ENCODE measurements at places on chromosomes 11 and 22. TPM values are rescaled to one million over a fixed set of nuclear protein-coding genes. Genes with fewer than 3 reads are reported as not detected.

DNA sequence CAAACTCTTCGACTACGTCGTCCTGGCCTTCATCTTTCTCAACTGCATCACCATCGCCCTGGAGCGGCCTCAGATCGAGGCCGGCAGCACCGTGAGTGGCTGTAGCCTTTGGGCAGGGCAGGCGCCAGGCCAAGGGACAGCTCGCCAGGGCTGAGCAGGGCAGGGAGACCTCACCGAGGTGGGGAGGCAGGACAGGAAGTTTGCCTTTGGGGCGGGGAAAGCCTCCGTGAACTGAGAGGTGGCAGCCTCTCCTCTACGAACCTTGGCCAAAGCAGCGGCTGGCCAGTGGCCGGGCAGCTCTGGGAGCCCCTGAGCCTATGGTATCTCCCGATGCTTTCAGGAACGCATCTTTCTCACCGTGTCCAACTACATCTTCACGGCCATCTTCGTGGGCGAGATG lies 93.2 kb downstream of the CACNA1I start:
- H3K4me1 ChIP-seq: no peaks in the 10 kb centered on the region
- DNase-seq: no peak
- H3K27me3 ChIP-seq: peaks cover 25% of the 10 kb centered on the region
- no peak overlapping the region for H3K27ac ChIP-seq

DNA sequence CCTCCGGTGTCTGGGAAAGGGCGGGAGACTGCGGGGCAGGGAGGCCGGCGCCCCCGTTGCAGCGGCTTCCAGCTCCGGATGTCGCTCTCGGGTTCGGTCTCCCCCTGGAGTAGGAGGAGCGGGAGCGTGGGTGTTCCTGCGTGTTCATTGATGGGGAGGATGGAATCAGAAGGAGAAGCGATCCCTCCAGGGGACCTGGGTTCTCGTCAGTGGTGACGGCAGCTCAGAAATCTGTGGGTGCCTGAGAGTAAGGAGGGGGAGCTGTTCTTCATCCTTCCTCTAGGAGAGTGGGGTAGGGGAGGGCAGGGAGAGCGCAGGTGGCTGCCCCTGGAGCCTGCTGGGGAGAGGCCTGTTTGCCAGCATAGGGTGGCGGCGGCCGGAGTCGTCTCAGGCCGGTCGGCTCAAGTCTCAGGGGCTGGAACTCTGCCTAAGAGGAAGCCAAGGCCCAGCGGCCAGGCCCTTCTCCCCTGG lies 1.1 kb downstream of the UBASH3B start:
- H3K4me1 ChIP-seq: peaks cover 17% of the 10 kb centered on the region
- no peaks in the 10 kb centered on the region for H3K27me3 ChIP-seq
- H3K36me3 ChIP-seq: no peaks in the 10 kb centered on the region
- H3K4me3 ChIP-seq: peak overlapping the region; percentile 62
- H3K27ac ChIP-seq: peak overlapping the region; percentile 83

- no peaks in the 10 kb centered on the region for H3K36me3 ChIP-seq
- H3K27me3 ChIP-seq: no peaks in the 10 kb centered on the region
- H3K4me1 ChIP-seq: no peaks in the 10 kb centered on the region
- no peak overlapping the region for H3K27ac ChIP-seq
These were observed 6.9 kb downstream of the OR52H1 start for GRCh38 chr11:5541427-5541826.

GRCh38 chr11:130979386-130979972 lies 63.2 kb upstream of the SNX19 start:
- no peaks in the 10 kb centered on the region for H3K27me3 ChIP-seq
- H3K4me1 ChIP-seq: no peaks in the 10 kb centered on the region
- no peak overlapping the region for H3K4me3 ChIP-seq
- no peak overlapping the region for H3K27ac ChIP-seq

- no peak for DNase-seq
- H3K4me3 ChIP-seq: no peak overlapping the region
- peaks cover 2% of the 10 kb centered on the region for H3K36me3 ChIP-seq
- H3K27me3 ChIP-seq: no peaks in the 10 kb centered on the region
- no peak overlapping the region for H3K27ac ChIP-seq
These were observed 40.3 kb upstream of the NFRKB start for GRCh38 chr11:129935723-129936122.

GRCh38 chr22:22720724-22721261 lies 76.4 kb downstream of the GGTLC2 start:
- H3K27me3 ChIP-seq: peaks cover 17% of the 10 kb centered on the region
- H3K36me3 ChIP-seq: no peaks in the 10 kb centered on the region

GRCh38 chr11:77669848-77670511 lies 32.4 kb upstream of the CLNS1A start:
- H3K27me3 ChIP-seq: no peaks in the 10 kb centered on the region
- peaks cover 3% of the 10 kb centered on the region for H3K4me1 ChIP-seq
- H3K4me3 ChIP-seq: no peak overlapping the region
- H3K27ac ChIP-seq: no peak overlapping the region
- DNase-seq: peak; percentile 19
- peaks cover 22% of the 10 kb centered on the region for H3K36me3 ChIP-seq

DNA sequence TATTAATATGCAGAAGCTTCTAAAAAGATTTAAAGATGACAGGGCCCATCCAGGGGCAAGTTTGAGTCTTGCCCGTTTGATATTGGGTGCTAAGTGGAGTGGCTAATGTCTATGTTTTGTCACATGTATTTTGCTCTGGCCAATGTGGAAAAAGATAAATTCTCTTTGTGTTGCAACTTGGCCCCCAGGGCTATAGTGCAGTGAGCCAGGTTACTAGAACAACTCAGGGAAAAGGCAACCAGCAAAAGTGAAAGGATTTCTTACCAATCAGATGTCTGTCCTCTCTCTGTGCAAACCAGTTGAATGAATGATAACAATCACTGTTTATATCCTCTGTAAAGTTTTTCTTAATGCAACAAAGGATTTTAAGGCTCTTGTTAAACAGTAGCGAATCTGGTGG lies 4.6 kb upstream of the CLNS1A start:
- no peaks in the 10 kb centered on the region for H3K36me3 ChIP-seq
- H3K27ac ChIP-seq: no peak overlapping the region
- no peak for DNase-seq
- H3K4me1 ChIP-seq: no peaks in the 10 kb centered on the region

DNA sequence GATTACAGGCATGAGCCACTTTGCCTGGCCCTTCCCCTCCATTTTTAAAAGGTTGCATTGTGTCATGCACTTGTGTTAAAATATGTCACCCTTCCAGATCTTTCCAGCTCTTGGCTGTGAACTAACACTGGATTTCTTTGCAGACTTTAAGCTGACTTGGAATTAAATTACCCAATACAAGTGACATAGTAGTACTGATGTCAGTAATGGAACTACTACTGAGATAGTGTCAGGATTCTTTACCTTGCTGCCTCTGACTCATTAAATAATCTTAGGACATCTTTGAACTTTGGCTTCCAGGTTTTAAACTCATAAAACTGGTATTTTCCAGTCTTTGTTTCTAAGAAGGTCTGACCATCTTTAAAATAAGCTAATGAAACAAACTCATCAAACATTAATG lies 51.8 kb upstream of the OR4B1 start:
- H3K4me3 ChIP-seq: no peak overlapping the region
- no peak overlapping the region for H3K27ac ChIP-seq
- peaks cover 5% of the 10 kb centered on the region for H3K4me1 ChIP-seq
- no peak for DNase-seq

Gene ACR
- 4.9 TPM for total RNA-seq

Gene PRG3
- not detected for total RNA-seq

Gene HPS5
- total RNA-seq: 14.1 TPM

- H3K27ac ChIP-seq: no peak overlapping the region
- H3K4me3 ChIP-seq: no peak overlapping the region
- peaks cover 55% of the 10 kb centered on the region for H3K27me3 ChIP-seq
- H3K4me1 ChIP-seq: peaks cover 8% of the 10 kb centered on the region
These were observed 859 bp upstream of the FGF19 start for GRCh38 chr11:69704508-69705253.

GRCh38 chr11:96065379-96065778 lies 141.5 kb upstream of the MTMR2 start:
- H3K4me3 ChIP-seq: no peak overlapping the region
- H3K27ac ChIP-seq: no peak overlapping the region
- DNase-seq: no peak
- H3K36me3 ChIP-seq: no peaks in the 10 kb centered on the region

DNA sequence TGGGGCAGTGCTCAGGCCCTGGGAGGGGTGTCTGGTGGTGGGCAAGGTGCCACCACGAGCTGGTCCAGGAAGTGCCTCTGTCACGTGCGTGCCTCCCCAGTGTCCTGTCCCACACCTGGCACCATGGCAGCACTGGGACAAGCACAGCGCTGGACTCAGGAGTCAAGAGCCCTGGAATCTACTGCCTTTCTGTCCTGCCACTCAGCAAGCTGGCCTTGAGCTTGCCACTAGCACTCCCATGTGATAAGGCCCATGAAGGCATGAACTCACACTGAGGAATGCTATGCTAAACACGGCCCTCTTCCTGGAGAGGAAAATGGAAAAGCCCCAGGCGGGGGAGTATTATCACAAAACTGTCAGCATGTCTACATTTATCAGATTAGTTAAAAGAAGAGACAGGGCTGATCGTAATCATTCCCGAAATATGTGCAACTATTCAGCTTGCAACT lies 50.7 kb upstream of the SLC35C1 start:
- no peaks in the 10 kb centered on the region for H3K4me1 ChIP-seq
- H3K4me3 ChIP-seq: no peak overlapping the region
- no peak overlapping the region for H3K27ac ChIP-seq

Gene ARSA
- total RNA-seq: 22.3 TPM

GRCh38 chr11:11427542-11427941 lies 74.5 kb upstream of the CSNK2A3 start:
- no peak overlapping the region for H3K4me3 ChIP-seq
- DNase-seq: no peak
- H3K36me3 ChIP-seq: no peaks in the 10 kb centered on the region
- no peaks in the 10 kb centered on the region for H3K27me3 ChIP-seq

DNA sequence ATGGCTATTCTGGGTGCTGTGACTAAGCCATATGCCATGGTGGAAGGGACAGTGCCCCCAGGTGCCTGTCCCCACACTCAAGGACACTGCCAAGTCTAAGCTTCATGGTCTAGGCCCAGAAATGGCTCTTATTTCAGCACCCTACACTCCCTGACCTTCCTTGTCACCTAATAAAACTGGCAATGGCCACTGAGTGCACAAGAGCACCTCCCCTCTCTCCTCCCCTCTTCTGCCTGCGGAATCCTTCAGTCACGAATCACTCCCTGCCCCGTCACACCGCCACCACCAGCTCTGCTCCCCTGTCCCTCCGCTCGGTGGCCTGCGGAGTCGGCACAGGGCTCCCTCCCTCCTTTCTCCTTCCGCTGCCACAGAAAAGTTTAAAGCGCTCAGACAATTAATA lies 19.0 kb upstream of the LMO1 start:
- no peak for DNase-seq
- H3K36me3 ChIP-seq: no peaks in the 10 kb centered on the region
- no peak overlapping the region for H3K27ac ChIP-seq
